ENCODE measurements at places on chromosomes 4 and X. TPM values are rescaled to one million over a fixed set of nuclear protein-coding genes. Genes with fewer than 3 reads are reported as not detected.

DNA sequence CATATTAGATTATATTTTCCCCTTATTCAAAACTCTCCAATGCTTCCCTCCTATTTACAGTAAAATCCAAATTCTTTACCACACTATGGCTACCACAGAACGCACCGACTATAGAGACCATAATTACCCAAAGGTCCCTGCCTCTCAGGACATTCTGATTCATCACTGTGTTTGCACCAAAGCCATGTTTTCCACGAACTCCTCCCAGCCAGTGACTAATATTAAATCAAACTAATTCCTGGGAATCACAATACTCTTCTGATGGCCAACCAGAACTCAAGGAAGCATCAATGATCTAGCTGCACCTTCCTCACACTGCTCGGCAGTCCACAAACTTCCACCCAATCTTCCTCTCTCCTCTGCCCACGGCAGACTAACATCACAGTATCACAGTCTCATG is 24.2 kb upstream of the EDNRA start:
- no peak for DNase-seq

- DNase-seq = no peak
These were observed 7.9 kb downstream of the C4orf17 start for GRCh38 chr4:99518601-99519295.

DNA sequence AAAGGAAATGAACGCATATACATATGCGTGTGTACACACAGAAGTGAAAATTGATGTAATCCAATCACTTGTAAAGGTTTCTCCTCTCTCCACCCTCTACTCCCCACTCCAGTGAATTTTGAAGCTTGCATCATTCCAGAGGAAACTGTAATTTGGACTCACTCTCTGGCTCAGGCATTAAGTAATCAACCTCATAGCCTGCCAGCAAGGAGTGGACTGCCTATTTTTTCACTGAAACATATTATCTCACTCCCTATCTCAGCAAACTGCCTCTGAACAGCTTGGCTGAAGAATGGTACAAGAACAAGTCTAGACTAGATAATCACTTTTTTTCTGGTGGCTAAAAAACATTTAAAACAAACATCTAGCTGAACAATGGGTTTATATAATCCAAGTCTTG is 124.2 kb downstream of the C4orf51 start:
- DNase-seq = no peak

GRCh38 chrX:119880552-119881437 is 9.2 kb downstream of the NDUFA1 start:
- DNase-seq = no peak

GRCh38 chr4:121776610-121777401 is 11.8 kb upstream of the SMIM43 start:
- no peak for DNase-seq

- no peak for DNase-seq
These were observed 73.3 kb downstream of the RBM46 start for GRCh38 chr4:154854362-154854761.

DNA sequence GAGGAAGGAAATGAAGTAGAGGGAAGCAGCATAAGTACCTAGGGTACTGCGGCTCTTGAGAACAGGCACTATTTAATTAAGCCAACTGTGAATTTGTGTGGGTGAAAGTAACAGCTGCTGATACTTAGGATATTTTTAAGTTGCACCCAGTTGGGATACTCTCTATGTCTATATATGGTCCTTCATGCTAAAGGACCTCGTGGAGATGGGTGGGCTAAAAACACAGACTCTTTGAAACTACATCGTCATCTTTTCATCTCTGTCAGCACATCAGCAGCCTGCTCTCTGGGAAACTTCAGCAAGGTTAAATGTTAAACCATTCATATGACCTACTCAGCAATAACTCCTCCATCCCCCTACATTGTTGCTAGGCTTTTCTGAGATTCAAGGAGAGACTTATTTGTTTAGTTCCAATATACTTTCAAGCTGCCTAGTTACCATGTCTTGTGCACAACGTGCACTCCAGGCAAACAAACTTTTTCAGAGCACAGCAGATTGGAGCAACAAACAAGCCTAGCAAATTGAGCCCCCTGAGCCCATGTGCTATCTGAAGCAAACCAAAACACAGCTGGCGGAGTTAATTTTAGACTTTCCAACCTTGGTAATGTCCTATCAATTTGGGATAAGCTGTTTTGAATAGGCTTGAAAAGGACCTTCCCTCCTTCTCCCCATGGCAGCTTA is 6.2 kb upstream of the MOB1B start:
- no peak for DNase-seq

GRCh38 chr4:169988252-169988651 is 37.9 kb downstream of the MFAP3L start:
- no peak for DNase-seq

DNA sequence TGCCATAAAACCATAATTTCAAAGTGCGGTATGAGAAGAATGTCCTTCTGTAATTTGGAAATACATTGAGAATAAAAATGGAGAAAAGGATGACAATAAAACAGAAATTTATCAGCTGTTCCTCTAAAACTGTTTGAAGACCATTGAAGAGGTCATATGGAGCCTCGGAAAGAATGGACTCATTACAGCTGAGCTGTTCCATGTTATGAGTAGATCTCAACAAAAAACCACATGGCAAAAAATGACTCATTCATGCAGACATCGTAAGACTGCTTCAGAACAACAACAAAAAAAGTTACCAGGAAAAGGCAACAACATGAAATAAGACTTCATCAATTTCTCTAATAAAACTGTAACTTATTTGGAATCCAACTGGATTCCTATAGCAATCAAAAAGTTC is 39.7 kb downstream of the AKAP4 start:
- DNase-seq = no peak

- DNase-seq = no peak
These were observed 138.8 kb upstream of the DCAF8L1 start for GRCh38 chrX:28120072-28120471.

DNA sequence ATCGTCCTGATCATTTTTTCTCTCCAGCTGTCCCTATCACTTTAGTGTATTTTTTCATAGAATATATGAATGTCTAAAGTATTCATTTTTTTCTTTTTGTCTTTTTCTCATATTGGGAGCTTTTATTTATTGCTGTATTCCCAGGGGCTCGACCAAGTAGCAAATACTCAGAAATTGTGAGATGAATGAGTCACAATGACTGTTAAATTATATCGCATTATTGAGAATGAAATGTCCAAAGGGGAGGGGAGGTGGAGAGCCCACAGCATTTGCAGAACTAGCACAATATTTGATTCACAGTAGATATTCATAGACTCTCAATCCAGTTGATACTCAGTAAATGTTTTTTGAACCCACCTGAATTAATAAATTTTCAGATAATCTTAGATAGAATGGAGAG is 543.6 kb upstream of the FAM241A start:
- DNase-seq = no peak

DNA sequence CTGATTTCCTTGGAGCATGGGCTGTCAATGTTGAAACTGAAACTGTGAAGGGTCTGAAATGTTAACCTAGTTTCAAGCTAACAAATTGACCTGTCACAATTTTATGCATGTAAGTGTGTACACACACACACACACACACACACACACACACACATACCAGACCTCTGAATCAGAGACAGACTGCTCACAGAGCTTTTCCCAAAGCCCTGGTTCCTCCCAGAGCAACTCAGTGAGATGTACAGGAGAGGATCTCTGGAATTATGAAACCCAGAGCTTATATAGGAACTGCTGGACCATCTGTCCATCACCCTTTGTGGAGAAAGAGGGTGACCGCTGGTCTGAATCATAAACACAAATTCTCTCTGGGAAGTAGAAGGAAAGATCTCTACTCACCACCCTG is 228.1 kb upstream of the PRPS2 start:
- DNase-seq = no peak

DNA sequence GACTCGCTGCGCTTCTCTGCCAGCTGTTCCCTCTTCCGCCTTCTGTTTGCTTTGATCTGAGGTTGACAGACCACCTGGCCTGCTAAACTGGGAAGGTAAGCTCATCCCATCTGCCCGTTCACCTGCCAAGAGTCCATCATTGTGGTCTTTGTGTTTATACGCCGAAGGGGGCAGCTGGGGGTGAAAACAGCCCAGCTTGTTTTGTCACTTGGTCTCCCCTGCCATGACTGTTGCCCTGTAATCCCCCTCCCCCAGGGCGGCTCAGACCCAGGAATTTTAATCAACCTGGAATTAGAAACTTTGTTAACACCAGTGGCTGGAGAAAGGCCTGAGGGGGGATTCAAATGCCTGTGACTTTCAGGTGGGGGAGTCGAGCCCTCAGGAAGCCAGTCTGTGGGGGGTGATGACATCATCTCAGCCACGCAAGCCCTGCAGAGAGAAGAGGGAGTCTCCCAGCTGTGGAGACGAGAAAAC is 333.3 kb downstream of the BCOR start:
- no peak for DNase-seq

- DNase-seq = no peak
These were observed 11.2 kb upstream of the LAP3 start for GRCh38 chr4:17565846-17566245.

DNA sequence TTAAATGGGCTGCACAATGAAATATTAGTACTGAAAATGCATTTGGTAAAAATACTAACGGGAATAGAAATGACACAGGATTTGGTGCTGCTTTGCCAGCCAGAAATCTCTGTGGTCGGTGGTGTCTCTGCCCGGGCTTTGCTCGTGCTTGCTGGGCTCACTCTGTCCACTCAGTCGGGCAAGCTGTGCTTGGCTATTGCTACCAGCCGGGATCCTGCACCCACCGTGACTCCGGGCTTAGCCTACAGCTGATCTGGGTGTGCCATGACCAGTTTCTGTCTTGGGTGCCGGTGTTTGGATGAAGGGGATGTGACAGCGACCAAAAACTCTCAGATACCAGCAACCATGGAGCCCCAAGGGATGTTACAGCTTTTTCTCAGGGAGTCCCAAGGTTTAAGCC is 487.7 kb downstream of the TECRL start:
- no peak for DNase-seq

DNA sequence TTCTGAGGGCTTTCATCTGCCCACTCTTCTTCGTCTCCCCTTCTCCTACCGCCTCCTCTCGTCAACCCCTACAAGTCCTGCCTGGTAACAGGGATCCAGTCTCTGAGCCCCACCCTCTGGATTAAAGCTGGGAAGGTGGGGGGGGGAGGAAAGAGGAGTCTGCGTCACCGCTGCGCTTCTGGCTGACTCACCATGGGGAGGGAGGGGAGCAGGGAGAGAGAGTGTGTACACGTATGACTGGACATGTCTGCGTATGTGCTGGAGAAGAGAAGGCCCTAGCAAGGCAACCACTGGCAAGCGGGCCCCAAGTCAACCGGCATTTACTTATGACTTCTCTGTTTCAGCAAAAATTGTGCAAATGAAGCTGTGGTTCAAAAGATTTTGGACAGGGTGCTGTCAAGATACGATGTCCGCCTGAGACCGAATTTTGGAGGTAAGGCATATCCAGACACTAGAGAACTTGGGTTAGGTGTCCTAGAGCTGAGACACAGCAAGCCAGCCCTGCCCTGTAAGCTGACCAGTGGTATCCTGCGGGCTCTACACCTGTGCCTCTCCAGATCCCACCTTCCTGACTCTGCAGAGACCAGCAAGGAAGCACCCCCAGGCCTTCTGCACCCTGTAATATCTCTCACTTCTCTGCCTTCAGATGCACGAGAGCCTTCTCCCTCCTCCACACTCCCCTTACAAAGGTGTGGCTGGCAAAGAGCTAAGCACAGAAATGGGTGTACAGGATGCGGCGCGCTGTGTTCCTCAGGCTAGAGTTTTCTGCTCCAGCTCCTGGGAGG is 2.5 kb downstream of the GABRQ start:
- DNase-seq = no peak

- DNase-seq = no peak
These were observed 3.2 kb downstream of the CEP44 start for GRCh38 chr4:174286870-174287269.

- DNase-seq = no peak
These were observed 83.4 kb downstream of the KIT start for GRCh38 chr4:54741202-54741601.

PAGE1 gene
- total RNA-seq = not detected

MAGEA6 gene
- total RNA-seq = not detected

MAGEC3 gene
- total RNA-seq = not detected

CENPU gene
- total RNA-seq = 1.8 TPM

SPANXA2 gene
- not detected for total RNA-seq

NCAPG gene
- total RNA-seq = 1.3 TPM

STK32B gene
- 0.43 TPM for total RNA-seq

ADH1A gene
- total RNA-seq = 0.74 TPM

FRG2 gene
- total RNA-seq = not detected

PLK4 gene
- 0.84 TPM for total RNA-seq
